ENCODE measurements at places on chromosomes 6 and 20.

GRCh38 chr6:39430871-39431523, 108.5 kb upstream of the KCNK16 start:
- DNase-seq: no peak

DNA sequence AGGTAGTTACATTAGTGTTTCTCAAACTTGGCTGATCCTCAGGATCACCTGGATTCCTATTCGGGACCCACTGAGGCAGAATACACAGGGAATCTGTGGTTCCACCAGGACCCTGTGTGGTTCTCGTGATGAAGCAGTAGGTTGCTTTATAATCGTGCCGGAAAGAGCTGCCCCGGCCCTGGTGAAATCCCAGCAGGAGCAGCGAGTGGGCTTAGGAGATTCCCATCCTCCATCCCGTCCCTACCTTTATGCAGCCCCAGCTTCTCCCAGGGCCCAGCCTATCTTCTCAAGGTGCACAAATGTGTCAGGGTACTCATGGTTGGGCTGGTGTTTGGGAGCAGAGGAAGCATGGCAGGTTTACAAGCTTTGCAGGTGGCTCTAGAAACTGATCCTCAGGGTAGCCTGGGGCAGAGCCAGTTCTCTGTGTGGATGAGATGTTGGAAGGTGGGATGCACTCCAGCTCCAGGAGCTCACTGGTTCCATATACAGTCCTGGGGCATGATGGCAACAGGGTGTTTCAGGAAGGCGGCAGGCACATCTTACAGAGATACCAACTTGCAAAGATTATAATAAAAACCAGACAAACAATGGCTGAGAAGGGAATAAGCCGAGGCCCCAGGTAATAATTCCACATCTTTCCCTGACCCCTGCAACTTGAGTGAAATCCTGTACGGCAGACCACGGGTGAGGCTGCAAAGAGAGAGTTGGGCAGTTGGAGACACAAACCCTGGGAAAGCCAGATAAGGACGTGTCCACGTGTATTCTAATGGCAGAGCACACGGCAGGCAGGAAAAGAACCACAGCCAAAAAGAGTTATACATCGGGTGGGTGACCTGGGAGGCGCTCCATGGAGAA, 5.9 kb downstream of the SLC22A1 start:
- no peak for DNase-seq

GRCh38 chr6:149974825-149975224, 11.1 kb downstream of the ULBP1 start:
- DNase-seq: no peak

DNA sequence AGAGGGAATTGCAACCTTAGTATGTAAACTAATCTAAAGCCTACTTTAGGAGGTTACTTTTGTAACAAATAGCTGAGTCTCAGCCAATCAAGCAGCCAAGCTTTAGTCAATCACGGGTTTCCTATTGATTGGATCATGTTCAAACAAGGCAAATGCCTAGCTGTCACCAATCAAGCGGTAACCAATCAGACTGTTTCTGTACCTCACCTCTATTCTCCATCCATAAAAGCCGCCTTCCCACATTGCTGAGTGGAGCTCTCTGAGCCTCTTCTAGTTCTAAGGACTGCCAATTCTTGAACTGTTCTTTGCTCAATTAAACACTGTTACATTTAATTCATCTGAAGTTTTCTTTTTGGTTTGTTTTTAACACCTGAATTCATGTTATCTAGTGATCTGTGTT, 148.4 kb upstream of the BMP5 start:
- no peak for DNase-seq

DNA sequence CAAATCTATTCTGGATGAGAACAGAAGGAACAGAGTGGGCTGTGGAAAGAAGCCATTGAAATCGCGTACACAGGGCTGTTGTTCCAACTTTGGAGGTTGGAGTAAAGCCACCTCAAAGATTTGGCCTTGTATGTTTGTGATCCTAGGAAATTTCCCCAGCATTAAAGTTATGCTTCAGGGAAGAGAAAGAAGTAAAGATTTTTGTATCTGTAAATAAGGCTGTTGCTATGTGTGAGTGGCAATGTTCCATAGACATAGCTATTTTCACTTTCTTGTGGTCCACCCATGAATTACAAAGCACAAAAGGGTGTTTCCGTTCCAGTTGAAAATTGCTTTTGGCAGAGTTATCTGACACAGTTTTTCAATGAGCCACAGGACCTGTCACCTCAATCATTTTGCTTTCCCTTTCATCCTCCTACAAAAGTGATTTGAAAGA, 321.3 kb downstream of the TFAP2B start:
- DNase-seq: no peak

GRCh38 chr20:4036351-4036750, 21.0 kb upstream of the RNF24 start:
- no peak for DNase-seq

DNA sequence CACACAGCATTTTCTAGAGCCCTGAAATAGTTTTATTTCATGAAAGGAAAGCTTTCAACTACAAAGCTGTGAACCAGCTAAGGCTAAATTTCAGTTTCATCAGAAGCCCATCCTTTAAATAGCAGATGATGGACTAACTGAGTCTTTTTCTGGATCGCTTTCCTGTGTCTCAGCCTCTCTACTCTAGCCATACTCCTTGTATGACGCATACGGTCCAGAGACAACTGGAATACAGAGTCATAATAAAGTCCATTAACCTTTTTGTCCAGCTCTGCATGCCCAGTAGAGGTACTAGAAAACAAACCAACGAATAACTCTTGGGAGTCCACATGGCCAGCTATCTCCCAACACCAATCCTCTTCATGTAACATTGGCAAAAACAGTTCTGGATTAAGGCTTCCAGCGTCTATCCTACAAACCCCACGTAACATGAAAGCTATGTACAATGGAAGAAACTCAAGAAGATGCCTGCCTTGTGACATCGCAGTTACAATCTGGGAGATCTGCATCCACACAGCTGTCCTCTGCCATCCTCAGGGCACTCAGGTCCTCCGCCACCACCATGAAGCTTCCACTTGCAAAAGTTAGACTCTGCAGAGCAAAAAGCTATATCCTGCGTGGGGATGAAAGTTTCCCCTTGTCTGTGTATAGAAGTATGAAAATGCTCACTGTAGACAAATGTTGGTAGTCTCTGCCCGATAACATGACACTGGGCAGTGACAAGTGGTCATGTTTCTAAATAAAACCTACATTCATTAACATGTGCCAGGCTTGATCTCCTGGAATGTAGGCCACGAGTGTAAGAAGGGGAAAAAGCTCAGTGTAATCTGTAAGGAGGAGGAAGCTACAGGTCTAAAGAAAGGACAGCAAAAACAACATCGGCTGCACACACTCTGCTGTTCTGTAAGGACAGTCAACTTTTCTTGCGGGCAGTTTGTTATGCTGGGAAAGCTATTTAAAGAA, 360.4 kb downstream of the ESR1 start:
- no peak for DNase-seq

DNA sequence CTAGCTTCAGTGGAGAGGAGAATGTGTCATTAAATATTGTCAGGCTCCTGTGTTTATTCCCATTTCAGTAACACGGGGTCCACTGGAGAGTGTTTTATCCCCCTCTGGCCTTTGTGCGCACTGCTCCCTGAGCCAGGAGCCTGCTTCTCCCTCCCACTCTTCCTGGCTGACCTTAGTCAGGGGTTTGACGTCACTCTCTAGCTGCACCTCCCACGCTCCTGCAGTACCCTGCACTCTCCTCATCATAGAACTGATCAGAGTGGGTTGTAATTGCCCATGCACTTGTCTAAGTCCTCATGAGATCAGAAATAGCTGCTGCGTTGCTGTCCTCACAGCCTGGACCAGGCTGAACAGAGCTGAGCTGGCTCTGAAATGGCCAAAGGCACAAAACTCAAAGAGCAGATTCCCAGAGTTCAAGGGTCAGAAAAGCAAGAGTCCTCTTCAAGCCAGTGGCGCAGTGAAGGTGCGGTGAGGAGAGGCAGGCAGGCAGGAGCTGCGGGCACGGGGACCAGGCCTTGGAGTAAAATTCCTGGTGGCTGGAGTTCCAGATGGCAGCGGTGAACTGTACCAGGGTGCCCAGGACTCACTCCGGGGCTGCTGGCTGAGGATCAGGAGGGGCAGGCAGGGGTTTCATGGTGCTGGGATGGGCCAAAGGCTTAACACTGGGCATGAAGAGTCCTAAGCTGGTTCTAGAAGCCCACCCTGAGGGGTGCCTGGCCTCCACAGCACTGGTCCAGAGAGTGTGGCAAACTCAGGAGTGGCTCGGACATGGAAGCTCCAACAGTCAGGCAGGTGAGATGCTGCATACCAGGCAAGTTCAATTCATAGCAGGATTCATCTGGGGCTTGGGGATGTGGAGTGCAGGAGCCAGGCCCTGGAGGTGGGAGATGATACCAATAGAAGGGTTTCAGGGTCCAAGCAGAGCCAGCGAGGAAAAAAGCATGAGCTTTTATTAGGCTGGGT, 170.9 kb downstream of the SCP2D1 start:
- no peak for DNase-seq

DNA sequence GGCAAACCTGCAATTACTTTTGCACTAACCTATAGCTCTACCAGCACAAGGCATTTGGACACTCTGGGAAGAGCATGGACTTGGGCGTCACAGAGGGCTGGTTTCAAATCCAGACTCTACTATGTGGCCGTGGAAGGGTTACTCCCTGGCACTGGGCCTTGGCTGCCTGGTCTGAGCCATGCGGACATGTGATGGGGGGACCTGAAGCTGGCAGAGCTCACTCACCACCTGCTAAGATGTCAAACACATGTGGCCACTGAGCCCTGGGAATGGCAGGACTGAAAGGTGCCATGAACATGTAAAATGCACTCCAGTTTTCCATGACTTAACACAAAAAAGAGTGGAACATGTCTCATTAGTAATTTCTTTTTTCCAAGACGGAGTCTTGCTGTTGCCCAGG, 23.7 kb downstream of the VSTM2L start:
- DNase-seq: no peak

DNA sequence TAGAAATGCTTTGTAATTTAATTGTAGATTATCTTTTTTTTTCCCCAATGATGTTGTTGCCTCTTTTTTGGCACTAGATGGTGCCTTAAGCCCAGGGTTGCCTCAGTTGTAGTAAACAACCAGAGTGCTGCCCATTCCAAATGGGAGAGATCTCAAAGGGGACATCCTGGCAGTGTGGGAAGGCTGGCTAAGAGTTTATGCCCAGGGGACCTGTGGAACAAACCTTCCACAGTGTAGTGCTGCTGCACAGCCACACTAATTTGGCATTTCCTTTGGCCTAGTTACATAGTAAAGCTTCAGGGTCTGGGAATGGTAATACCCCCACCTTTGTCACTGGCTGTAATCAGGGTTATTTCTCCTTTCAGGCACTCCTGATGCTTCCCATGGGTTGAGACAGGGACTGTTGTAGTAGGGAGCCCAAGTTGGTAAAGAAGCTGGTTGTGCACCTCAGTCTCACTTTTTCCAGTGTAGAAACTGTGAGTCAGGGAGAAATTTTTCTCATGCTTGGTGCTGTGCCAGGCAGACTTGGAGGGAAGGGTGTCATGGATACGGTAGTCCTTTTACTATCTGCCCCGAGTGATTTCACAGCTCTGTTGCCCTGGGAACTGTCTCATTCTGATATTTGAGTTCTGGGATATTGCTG, 177.8 kb upstream of the ECI2 start:
- DNase-seq: no peak
